ENCODE measurements at places on chromosomes 6 and 20.

DNA sequence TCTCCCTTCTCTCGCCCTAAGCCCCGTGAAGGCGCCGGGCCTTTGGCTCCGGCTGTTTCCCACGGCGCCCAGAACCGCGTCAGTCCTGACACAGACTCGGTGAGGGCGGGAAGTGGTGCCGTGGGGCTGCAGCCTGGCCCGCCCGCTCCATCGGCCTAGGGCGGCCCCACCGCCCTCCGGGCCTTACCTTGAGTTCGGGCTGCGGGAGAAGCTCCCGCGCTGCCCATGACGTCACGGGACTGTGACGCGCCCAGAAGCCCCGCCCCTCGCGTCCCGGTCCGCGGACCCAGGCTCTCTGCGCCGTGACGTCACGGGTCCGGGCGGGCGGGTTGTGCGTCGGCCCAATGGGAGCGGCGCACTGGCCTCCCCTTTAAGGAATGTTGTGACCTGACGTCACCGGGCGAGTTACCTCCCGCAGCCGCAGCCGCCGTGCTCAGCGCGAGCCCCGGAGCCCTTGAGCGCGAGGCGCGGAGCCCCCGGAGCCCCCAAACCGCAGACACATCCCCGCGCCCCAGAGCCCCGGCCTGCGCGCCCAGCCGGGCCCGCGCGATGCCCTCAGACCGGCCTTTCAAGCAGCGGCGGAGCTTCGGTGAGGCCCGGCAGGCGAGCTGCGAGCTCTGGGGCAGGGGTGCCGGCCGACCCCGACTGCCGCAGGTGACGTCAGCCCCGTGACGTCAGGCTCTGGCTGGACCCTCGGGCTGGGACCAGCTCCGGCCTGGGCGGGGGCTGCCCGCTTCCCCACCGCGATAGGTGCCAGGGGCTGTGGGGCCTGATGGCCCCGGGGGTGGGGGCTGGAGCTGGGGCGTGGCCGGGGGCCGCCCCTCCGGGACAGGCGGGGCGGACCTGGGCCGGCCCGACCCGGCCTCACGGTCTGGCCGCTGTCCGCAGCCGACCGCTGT lies at the start of gene MAP1LC3A:
Gene MAP1LC3A (plus strand): TSS at position 399 of the 899 bp plus-strand sequence. CDS start 151 bp downstream, at position 550.
- peak; percentile 88 for DNase-seq

DNA sequence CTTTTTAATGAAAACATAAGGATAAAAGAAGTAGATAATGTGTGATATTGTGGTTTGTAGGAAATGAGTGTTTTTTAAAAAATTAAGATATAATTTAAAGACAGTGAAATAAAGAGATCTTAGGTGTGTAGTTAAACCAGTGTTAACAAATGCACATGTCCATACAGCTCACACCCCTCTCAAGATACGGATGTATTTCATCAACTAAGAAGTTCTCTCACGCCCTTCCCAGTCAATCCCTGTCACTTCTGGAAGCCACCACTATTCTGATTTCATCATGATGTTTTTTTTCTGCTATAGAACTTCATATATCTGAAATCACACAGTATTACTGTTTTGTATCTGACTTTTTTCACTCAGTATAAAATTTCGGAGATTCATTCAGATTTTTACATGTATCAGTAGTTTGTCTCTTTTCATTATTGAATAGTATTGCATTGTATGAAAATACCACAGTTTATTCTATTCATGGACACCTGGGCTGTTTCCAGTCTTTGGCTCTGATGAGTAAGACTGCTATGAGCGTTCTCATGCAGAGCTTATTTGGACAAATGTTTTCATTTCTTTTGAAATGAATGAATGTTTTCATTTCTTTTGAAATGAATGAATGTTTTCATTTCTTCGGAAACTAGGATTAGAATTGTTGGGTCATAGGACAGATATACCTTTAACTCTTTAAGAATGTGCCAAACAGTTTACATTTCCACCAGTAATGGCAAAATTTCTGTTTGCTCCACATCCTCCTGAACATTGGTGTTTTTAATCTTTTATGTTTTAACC lies 49.7 kb upstream of the ELOVL5 start:
- DNase-seq = no peak

- DNase-seq = no peak
Measured at GRCh38 chr20:38143646-38144554, 21.2 kb downstream of the TGM2 start.

DNA sequence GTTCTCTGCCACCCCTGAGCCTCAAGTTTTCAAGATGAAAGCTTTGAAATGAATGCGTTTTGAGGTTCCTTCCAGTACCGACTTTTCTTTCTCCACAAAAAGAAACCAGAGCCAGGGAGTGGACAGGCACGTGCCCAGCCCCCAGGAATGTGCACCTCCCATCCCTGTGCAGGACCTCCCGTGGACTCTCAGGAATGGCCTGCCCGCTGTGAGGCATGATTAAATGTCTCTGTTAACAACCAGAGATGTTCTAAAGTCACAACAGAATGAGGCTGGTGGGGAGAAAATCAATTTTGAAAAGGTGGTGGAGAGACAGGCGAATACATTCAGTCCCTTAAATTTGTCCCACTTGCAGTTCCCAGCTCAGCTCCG lies 1.5 kb downstream of the TGM3 start:
- DNase-seq = no peak

DNA sequence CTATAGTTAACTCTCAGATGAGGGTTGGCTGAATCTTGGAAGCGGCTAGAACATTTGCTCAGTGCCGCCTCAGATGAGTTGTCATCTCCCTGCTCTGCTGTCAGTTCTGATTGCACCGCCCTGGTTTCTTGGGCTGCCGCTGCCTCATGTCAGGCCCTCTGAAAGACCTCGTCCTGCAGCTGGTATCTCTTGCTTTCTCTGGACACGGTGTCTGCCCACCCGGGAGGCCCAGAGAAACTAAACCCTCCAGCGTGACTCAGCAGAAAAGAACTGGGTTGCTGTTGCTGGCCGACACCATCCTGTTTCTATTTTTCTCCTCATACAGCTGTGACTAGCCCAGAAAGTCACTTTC lies 355.4 kb downstream of the CD83 start:
- no peak for DNase-seq

All from stimulated activated CD8-positive, alpha-beta memory T cell treated with anti-CD3 and anti-CD28 coated beads, Interleukin-2, amount 100 ng/mL, for 1 hour (primary cell).